NT2/D1 (cell line): ENCODE measurements at places on chromosomes 6 and 20.

- no peak for DNase-seq
Observed at GRCh38 chr6:14987490-14987889, 258.4 kb upstream of the JARID2 start.

DNA sequence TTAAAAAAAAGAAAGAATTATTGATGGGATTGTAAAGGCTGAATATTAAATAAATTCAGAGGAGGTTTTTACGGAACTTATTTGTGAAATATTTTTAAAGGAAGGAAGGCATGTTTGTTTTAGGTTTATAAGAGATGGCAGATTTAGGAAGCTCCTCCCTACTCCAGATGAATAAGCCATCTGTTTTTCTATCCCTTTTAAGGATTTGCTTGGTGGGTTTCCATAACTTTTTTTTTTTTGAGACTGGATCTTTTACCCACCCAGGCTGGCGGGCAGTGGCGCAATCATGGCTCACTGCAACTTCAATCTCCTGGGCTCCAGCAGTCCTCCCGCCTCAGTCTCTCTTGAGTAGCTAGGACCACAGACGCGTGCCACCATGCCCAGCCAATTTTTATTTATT, 30.4 kb downstream of the PTPRA start:
- no peak for DNase-seq

DNA sequence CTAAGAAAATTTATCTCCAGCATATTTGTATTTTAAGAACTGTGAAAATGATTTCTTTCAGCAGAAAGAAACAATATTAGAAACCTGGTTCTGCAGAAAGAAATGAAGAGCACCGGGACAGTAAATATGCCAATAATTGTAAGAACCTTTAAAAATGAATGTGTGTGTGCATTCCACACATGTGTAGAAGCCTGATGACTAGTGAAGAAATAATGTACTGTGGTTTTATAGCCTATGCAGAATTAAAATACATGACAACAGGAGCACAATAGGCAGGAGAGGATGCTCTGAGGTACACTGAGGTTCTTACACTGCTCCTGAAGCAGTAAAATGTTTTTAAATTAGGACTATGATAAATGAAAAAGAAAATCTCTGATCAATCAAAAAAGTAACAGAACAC, 48.9 kb downstream of the SNX14 start:
- DNase-seq = no peak

- DNase-seq = no peak
Observed at GRCh38 chr20:63700199-63701050, 4.0 kb downstream of the TNFRSF6B start.

- DNase-seq = no peak
Observed at GRCh38 chr6:16216501-16217155, 21.8 kb upstream of the GMPR start.

GRCh38 chr6:141587482-141588266, 545.1 kb upstream of the GJE1 start:
- no peak for DNase-seq

DNA sequence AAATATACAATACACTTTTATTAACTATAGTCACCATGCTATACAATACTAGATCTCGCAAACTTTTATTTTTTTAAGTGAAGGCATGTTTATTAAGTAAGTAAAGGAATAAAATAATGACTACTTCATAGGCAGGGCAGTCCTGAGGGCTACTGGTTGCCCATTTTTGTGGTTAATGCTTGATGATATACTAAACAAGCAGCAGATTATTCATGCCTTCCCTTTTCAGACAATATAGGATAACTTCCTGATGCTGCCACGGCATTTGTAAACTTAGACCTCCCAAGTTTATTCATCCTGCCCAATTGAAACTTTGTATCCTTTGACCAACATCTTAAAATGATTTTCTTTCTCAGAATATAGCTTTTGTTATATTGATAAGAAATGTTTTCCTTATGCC, 24.7 kb upstream of the HIVEP1 start:
- DNase-seq = no peak

- DNase-seq = no peak
Observed at GRCh38 chr6:159114569-159114968, 54.6 kb upstream of the FNDC1 start.

GRCh38 chr6:49565261-49565660, 14.8 kb downstream of the C6orf141 start:
- no peak for DNase-seq

DNA sequence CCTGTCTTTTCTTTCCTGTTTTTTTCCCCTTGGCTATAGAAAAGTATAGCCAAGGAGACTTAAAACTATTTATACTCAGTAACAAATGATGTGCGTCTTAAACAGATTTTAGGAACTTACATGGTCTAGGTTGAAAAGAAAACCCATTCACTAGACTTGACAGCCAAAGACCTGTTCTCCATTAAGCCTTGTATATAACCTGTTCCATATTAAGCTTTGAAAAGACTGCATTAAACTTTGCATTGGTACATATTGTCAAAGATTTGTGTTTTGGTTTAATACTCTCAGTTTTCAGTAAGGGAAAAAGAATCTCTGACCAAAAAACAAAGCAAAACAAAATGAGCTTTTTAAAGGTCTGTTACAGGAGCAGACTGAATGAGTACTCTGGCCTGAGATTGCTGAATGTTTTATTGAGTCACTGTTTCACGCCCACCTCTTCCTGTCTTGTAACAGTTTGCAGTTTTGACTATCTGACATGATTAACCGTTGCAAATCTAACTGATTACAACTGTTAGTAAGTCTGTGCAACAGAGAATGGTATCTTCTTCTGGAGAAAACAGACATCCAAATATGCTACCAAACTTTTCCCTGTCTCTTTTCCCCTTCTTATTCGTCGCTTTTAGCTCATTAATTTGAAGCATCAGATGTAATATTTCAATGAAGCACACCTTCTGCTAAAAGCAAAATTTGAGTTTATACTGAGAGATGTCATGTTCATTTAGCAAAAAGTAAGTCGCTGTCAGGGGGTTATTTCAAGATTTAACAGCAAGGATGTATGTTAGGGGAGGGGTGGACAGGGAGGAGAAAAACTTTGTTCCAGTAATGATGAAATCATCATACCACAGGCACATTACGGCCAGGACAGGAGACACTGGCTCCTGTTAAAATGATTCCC, 59.1 kb upstream of the SUPT3H start:
- no peak for DNase-seq

DNA sequence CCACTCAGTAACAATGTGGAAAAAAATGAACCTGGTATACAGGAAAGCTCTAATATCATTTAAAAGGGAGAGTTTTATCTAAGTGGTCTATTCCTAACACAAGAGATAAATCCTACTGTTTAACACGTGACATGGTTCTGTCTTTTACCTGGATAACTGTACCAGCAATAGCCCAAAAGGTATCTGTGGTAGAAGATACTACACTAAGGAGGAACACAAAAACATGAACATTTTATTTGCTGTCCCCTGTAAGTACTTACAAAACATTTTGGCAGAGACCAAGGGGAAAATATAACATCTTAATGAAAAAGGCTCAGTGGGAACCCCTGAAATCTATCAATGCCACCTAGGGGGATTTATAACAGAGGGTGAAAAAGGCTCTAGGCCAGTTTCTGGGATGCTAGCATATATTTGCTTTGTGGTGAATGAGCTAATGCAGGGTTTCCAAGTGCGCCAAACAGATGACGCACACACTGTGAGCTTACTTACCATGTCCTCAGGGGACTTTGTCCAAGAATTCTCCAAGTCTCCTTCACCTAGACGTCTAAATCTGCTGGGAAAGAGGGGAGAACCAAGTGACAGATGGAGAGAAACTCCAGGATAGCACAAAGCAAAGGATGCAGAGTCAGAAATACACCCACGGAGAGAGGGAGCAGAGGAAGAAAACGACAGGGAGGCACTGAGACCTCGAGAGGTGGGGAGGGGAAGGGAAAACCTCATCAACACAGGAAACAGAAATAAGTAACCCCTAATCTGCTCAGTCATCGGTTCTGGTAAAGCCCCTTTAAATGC, 147.9 kb upstream of the PRND start:
- no peak for DNase-seq

DNA sequence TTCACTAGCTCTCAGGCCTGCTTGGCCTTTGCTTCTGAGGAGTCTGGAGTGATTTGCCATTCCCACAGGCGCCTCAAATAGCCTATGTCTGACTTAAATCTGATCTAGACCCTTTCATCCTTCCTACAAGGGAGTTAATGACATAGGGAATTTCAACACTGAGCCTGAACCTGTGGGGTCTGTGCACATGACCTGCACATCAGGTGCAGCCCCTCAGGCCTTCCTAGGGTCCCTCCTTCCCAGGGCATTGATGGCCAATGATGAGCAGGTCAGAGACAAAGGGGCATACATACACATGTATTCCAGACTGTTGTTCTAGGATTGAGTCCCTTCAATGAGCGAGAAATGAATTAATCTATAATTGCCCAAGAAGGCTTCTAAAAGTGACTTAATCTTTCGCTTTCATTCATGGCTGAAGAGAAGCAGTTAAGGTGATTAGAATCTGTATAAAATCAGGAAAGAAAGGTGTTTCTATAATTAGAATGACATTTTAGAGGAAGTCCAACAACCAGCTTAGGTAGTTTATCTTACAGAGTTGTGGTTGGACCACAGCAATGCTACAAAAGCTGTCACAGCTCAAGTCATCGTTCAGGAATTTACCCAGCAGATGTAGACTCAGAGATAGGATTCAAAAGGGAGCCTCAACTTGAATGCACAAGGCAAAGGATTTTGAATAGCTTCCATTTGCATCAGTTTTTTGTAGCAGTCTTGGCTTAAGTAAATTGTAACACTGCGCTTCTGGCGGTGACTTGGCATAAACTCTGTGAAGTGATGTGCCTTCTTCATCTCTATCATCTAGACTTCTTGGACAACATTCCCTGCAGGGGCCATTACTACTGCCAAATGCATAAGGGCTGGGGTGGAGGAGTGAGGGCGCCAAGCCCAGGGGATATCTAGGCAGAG, 27.0 kb upstream of the TBC1D7 start:
- no peak for DNase-seq

DNA sequence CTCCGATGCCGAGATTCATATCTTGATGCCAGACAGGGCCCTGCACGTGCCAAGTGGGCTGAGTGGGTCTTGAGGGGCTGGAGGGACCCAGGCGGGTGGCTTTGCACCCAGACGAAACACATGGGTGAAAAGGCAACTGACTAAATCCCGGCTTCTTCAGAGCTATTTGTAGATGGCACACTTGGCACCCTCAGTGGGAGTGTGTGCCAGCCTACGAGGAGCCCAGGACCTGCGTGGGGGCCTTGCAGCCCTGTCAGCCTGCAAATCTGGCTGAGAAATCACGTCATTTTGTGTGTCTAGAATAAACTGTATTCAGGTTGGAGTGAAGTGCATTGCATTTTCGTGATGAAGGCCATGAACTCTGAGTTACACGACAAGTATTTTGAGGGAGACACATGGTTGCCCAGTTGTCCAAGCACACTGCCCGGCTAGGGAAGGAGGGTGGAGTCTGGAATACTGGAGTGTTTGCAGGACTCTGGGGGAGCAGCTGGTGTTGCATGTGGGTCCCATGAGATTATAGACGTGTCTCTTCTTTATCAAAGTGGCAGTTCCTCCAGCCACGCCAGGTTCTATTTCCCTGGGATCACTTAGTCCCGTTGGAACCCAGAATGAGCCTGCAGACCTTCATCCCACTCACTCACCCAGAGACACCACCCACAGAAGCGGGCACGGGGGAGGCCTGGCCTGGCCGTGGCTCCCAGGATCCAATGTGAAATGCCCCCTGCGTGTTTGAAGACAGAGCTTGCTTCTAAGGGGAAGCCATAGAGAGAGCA, 60.2 kb downstream of the DLL1 start:
- no peak for DNase-seq

DNA sequence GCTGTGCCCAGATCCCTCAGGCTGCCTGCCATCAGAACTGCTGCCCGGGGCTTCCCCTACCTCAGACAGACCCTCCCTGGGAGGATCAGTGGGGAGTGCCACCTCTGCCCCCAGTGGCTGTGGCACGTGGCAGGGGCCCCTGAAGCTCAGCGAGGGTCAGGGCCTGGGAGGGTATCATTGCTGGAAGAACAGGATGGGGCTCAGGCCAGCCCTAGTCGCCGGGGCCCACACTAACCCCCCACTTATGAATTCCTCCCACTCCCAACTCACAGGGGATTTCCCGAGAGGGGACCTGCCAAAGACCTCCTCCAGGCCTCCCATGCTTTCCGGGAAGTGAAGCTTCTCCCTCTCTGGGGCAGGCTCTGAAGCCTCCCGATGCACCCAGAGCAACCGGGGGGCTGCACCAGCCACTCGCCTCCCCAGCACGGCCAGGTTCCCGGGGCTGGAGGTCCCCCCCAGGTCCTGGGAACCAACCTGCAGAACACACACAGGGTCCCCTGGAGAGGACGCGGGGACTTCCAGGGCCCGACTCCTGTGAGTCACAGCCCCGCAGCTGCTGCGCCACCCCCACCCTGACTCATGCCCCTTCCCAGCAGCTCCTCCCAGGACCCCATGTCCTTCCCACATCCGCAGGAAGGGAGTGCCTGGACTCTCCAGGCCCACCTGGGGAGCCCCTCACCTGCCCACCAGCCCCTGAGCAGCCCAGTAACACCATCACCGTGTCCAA, 2.5 kb downstream of the TNFRSF6B start:
- no peak for DNase-seq

GRCh38 chr20:57802765-57803507, 93.1 kb upstream of the PMEPA1 start:
- no peak for DNase-seq

- DNase-seq = no peak
Observed at GRCh38 chr6:87350516-87350915, 5.9 kb downstream of the C6orf163 start.

GRCh38 chr6:169420912-169421543, 167.4 kb upstream of the THBS2 start:
- DNase-seq = no peak
